ENCODE measurements at places on chromosomes 12 and 14. TPM values are rescaled to one million over a fixed set of nuclear protein-coding genes. Genes with fewer than 3 reads are reported as not detected.

The JDP2 gene
- 21.8 TPM for total RNA-seq

The CMA1 gene
- total RNA-seq, result not detected

The WASHC4 gene
- total RNA-seq, result 42.9 TPM

The DDIT3 gene
- total RNA-seq, result 3.4 TPM

The NRXN3 gene
- total RNA-seq, result 2.9 TPM

The SLC5A8 gene
- 0.07 TPM for total RNA-seq

The GDF3 gene
- total RNA-seq, result 34.4 TPM

The CPNE8 gene
- 7.2 TPM for total RNA-seq

The CIDEB gene
- total RNA-seq, result 6.1 TPM

The ESRRB gene
- total RNA-seq, result 1.4 TPM

The EMP1 gene
- 0.66 TPM for total RNA-seq

The CPSF6 gene
- total RNA-seq, result 132 TPM

The KRT4 gene
- total RNA-seq, result not detected

The PRMT5 gene
- total RNA-seq, result 123 TPM

The SLC39A2 gene
- 0.14 TPM for total RNA-seq

The TAS2R30 gene
- total RNA-seq, result 1.7 TPM

The RAD9B gene
- total RNA-seq, result 0.09 TPM

The RHEBL1 gene
- total RNA-seq, result 6.9 TPM

The PTPN6 gene
- total RNA-seq, result 34.5 TPM

The OR6C2 gene
- total RNA-seq, result not detected

The NUDT4 gene
- total RNA-seq, result 51.3 TPM

The RALGAPA1 gene
- 31.7 TPM for total RNA-seq

The B3GNT4 gene
- total RNA-seq, result 1.6 TPM

The XRCC3 gene
- total RNA-seq, result 46.7 TPM

The KRT74 gene
- not detected for total RNA-seq

All from WTC11 (cell line).